Caco-2 (cell line): ENCODE measurements at places on chromosomes 12 and 14. TPM values are rescaled to one million over a fixed set of nuclear protein-coding genes. Genes with fewer than 3 reads are reported as not detected.

The COA8 gene
- total RNA-seq = 40.6 and 50.7 TPM in 2 replicates

The CLEC7A gene
- not detected in 2 replicates for total RNA-seq

DNA sequence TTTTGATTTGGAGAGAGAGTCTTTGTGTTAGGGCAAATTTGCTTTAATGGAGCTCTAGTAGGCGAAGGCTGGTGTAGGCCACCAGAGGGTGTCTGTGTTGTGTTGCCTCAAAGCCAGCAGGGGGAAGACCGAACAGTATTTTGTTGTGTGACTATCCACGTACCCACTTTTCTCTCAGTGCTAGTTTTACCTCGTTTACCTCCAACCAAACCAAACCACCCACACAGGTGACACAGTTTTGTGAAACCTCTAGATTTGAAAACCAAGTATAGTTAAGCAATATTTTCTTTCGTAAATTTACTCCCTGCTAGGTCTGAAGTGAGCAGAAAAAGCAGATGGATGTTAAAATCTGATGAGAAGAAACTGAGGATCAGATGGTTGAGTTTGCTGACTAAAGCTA is 36.3 kb upstream of the NPFF start:
- no peaks in the 10 kb centered on the region for H3K36me3 ChIP-seq
- no peak overlapping the region for H3K4me3 ChIP-seq
- peaks cover 9% of the 10 kb centered on the region for H3K4me1 ChIP-seq
- no peak overlapping the region for H3K27ac ChIP-seq
- DNase-seq = peak; percentile 59

The PARPBP gene
- 28.2 and 30.4 TPM in 2 replicates for total RNA-seq

DNA sequence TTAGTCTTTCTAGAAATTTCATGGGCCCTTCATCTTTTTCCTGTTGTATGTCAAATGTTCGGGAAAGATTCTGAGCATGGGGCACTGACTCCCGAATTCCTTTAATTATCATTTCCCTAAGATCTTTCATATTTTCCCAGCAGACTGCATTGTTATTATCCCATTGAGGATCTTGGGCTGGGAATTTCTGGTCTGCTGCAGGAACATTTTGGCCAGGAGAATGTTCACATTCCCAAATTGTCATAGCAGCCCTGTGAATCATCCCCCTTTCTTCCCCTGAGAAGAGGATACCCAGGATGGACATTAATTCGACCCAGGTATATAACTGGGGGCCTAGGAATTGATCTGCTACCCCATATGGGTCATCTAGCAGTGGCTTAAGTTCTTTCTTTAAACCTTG is 112.5 kb downstream of the RIN3 start:
- H3K4me3 ChIP-seq = no peak overlapping the region
- DNase-seq = no peak
- no peaks in the 10 kb centered on the region for H3K36me3 ChIP-seq
- no peaks in the 10 kb centered on the region for H3K4me1 ChIP-seq
- H3K27me3 ChIP-seq = no peaks in the 10 kb centered on the region

- no peak overlapping the region for H3K27ac ChIP-seq
- H3K27me3 ChIP-seq = no peaks in the 10 kb centered on the region
- no peaks in the 10 kb centered on the region for H3K4me1 ChIP-seq
- no peaks in the 10 kb centered on the region for H3K36me3 ChIP-seq
- no peak for DNase-seq
- H3K4me3 ChIP-seq = no peak overlapping the region
These were observed 57.7 kb downstream of the ADGRD1 start for GRCh38 chr12:131011165-131012079.

GRCh38 chr12:31318657-31319269 is 7.2 kb downstream of the SINHCAF start:
- no peaks in the 10 kb centered on the region for H3K36me3 ChIP-seq
- no peaks in the 10 kb centered on the region for H3K27me3 ChIP-seq
- no peak for DNase-seq
- peaks cover 88% of the 10 kb centered on the region for H3K4me1 ChIP-seq
- H3K27ac ChIP-seq = no peak overlapping the region

The AACS gene
- total RNA-seq = 31.3 and 31.8 TPM in 2 replicates

The GPR84 gene
- total RNA-seq = not detected in 2 replicates

DNA sequence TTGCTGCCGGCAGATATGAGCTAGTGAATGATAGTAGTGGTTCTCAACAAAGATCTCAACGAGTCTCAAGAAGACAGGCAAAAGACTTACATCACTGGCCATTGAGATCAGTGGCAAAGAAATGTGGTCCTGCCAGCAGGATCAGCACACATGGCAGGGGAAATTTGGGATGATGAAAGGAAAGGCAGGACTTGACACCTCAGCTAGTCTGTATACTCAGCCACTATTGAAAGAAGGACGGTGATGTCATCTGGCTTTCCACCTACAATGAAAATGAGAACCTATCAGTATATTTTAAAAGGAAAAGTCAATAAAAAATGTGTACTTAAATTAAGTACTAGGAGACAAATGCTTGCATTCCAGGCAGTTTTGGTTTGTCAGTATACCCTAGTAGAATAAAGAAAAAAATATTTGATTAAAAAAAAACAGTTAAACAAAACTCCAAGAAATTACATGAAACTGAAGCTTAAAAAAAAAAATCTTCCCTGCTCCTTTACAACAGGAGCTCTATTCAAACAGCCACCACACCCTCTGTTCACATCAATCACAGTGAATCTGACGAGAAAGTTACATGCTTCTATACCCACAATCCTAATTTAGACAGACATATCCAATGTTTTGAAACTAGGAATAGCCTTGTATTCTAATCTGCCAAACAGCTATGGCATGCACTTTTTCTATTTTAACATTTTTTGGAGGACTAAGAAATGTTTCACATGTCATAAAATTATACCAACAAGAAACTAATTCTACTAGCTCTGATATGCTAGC is 34.9 kb downstream of the RAD9B start:
- DNase-seq = no peak
- peaks cover 11% of the 10 kb centered on the region for H3K4me1 ChIP-seq
- H3K27me3 ChIP-seq = no peaks in the 10 kb centered on the region
- H3K36me3 ChIP-seq = no peaks in the 10 kb centered on the region

The SLC6A12 gene
- 1.5 and 2.1 TPM in 2 replicates for total RNA-seq

The ETFRF1 gene
- total RNA-seq = 9.5 and 10.2 TPM in 2 replicates

The FICD gene
- 2.8 and 3.6 TPM in 2 replicates for total RNA-seq

- H3K36me3 ChIP-seq = no peaks in the 10 kb centered on the region
- H3K4me3 ChIP-seq = no peak overlapping the region
- H3K27me3 ChIP-seq = no peaks in the 10 kb centered on the region
- H3K27ac ChIP-seq = no peak overlapping the region
- DNase-seq = no peak
These were observed 272.4 kb downstream of the DPF3 start for GRCh38 chr14:72621387-72622065.

The KRT7 gene
- total RNA-seq = 13.9 and 19.9 TPM in 2 replicates

DNA sequence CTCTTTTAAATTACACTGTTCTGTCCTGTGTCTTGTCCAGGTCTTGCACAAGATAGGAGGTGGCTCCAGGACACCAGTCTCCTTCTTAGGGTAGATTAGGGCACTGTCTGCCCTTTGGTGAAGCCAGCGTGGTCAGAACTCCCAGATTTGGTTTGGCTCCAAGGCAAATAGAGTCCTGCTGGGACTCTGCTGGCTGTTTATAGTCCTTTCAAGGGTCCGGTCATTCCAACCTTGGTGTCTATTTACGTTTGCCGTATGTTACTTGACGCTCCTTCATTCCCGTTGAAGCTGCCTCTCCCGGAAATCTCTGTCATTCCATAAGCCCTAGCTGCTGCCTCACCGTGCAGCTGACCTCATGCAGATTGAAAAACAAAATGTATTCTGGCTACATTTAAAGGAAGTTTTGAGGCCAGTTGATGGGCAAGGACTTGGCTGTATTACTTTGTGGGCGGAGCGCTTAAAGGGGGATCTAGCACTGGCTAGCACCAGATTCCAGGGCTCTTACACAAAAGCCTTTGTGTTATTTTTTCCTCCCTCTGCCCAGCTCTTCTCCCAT is 180.6 kb downstream of the AKAP6 start:
- H3K4me1 ChIP-seq = peaks cover 20% of the 10 kb centered on the region
- H3K4me3 ChIP-seq = no peak overlapping the region
- H3K36me3 ChIP-seq = no peaks in the 10 kb centered on the region
- no peak for DNase-seq

- no peak overlapping the region for H3K4me3 ChIP-seq
- no peaks in the 10 kb centered on the region for H3K4me1 ChIP-seq
- no peak for DNase-seq
- H3K27me3 ChIP-seq = no peaks in the 10 kb centered on the region
- H3K36me3 ChIP-seq = no peaks in the 10 kb centered on the region
- H3K27ac ChIP-seq = no peak overlapping the region
These were observed 174.6 kb upstream of the SFSWAP start for GRCh38 chr12:131536337-131536736.

DNA sequence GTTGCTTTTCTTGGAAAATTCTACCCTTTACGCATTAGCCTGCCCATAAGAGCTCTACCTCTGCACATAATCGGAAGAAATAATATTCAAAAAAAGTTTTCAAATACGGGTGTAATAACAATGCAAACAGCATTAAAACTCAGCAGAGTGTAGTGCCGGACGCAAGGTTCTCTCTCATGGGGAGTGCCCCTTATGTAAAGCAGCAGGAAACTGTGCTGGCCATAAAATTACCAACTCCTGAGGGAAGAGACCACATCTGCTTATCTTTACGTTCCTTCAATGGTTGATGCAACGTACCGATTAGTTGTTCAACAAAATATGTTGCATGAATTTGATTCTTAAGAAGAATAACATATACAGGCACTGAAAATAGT is 118.7 kb upstream of the TMCC3 start:
- H3K27me3 ChIP-seq = no peaks in the 10 kb centered on the region
- H3K36me3 ChIP-seq = no peaks in the 10 kb centered on the region
- H3K4me1 ChIP-seq = peaks cover under 1% of the 10 kb centered on the region
- no peak overlapping the region for H3K4me3 ChIP-seq
- no peak overlapping the region for H3K27ac ChIP-seq

DNA sequence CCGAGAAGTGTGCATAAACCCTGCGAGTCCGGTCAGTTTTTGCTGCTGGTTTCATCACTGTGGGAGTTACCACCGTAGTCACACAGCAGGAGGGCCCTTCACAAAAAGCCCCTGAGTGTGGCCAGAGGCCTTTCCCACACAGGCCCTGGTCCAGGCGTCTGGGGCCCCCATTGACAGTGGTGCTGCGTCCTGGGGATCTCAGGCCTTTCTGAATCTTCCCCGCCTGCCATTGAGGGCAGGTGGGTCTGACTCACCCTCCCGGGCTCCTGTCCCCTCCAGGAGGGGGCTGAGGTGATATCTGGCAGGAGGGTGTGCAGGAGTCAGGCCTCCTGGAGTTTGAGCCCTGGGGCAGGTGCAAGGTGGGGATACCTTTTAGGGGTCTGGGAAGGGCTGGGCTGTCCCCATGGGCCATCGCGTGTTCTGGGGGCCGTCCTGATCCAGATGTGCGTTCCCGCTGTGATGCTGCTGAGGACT is 358.5 kb downstream of the TMEM121 start:
- no peak overlapping the region for H3K4me3 ChIP-seq
- no peaks in the 10 kb centered on the region for H3K36me3 ChIP-seq
- DNase-seq = peak; percentile 21

- H3K27me3 ChIP-seq = no peaks in the 10 kb centered on the region; the same call in 1 of the 2 replicates
- no peak overlapping the region for H3K4me3 ChIP-seq
- no peaks in the 10 kb centered on the region for H3K4me1 ChIP-seq
- DNase-seq = no peak
These were observed 371.0 kb downstream of the ALG10 start for GRCh38 chr12:34393086-34393820.
